ENCODE measurements at places on chromosomes 3 and 15. TPM values are rescaled to one million over a fixed set of nuclear protein-coding genes. Genes with fewer than 3 reads are reported as not detected.

GRCh38 chr15:25655207-25655948, 207.7 kb downstream of the ATP10A start:
- DNase-seq, result no peak
- H3K27me3 ChIP-seq, result no peaks in the 10 kb centered on the region
- H3K4me3 ChIP-seq, result no peak overlapping the region
- no peaks in the 10 kb centered on the region for H3K4me1 ChIP-seq
- H3K36me3 ChIP-seq, result no peaks in the 10 kb centered on the region
- no peak overlapping the region for H3K27ac ChIP-seq

NR2E3 gene
- total RNA-seq, result not detected

GRCh38 chr3:14609506-14609905, 42.1 kb upstream of the CCDC174 start:
- no peaks in the 10 kb centered on the region for H3K36me3 ChIP-seq
- no peak for DNase-seq
- H3K4me3 ChIP-seq, result no peak overlapping the region
- peaks cover 5% of the 10 kb centered on the region for H3K27me3 ChIP-seq
- no peaks in the 10 kb centered on the region for H3K4me1 ChIP-seq
- H3K27ac ChIP-seq, result no peak overlapping the region

DNA sequence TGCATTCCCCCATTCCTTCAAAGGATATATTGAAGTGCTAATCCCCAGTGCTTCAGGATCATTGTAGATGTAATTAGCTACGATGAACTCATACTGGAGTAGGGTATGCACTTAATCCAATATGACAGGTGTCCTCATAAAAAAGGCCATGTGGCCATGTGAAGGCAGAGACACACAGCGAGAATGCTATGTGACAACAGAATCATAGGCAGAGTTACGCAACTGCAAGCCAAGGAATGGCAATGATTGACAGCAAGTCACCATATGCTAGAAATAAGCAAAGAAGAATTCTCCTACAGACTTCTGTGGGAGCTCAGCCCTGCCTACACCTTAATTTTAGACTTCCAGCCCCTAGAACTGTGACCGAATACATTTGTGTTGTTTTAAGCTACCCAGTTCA, 875.6 kb upstream of the ROBO1 start:
- H3K36me3 ChIP-seq, result no peaks in the 10 kb centered on the region
- no peaks in the 10 kb centered on the region for H3K27me3 ChIP-seq
- H3K4me3 ChIP-seq, result no peak overlapping the region
- no peak overlapping the region for H3K27ac ChIP-seq
- DNase-seq, result no peak
- no peaks in the 10 kb centered on the region for H3K4me1 ChIP-seq

PLSCR5 gene
- total RNA-seq, result not detected

GOLGA8O gene
- total RNA-seq, result 72.6 TPM

HRH1 gene
- not detected for total RNA-seq

CERS3 gene
- total RNA-seq, result 0.48 TPM

DNA sequence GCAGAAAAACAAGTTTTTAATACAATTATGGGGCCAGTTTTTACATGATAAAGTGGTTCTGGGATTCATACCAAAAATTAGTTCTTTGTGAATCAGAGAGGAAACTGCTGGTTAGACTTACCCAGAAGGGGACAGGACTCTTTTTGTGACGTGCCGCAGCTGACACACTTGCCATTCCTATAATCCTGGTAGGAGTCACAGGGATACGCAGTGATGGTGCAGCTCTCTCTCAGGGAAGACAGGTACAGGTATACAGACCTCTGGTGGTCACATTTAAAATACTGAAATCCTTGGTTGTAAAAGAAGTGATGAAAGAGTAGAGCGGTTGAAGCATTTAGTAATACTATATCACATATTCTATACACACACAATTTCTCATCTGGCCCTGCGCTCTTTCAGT, 20.2 kb upstream of the TMEM41A start:
- no peak for DNase-seq
- H3K4me1 ChIP-seq, result no peaks in the 10 kb centered on the region

DNA sequence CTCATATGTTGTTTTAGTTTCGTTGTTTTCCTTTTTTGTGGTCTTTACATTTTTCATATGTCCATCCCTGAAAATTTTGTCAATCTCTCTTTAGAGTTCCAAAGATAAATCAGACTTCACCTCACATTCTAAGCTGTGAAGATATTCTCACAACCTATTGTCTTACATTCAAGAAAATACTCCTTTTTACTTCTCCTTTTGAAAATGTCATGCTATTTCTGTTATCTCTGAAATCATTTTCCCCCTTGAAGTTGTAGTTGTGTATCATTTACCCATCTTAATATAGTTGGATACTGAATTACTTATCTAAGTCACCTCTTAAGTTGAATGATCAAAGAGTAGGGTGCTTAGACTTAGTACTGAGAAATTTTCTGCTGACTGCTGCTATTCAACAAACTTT, 74.3 kb downstream of the DCUN1D1 start:
- DNase-seq, result no peak
- H3K27ac ChIP-seq, result no peak overlapping the region
- peaks cover 2% of the 10 kb centered on the region for H3K4me1 ChIP-seq
- H3K4me3 ChIP-seq, result no peak overlapping the region

GRCh38 chr3:183560607-183561006, 5.1 kb upstream of the KLHL6 start:
- DNase-seq, result peak; percentile 60
- no peak overlapping the region for H3K4me3 ChIP-seq
- no peaks in the 10 kb centered on the region for H3K27me3 ChIP-seq
- H3K27ac ChIP-seq, result no peak overlapping the region
- no peaks in the 10 kb centered on the region for H3K36me3 ChIP-seq
- peaks cover 11% of the 10 kb centered on the region for H3K4me1 ChIP-seq

DNA sequence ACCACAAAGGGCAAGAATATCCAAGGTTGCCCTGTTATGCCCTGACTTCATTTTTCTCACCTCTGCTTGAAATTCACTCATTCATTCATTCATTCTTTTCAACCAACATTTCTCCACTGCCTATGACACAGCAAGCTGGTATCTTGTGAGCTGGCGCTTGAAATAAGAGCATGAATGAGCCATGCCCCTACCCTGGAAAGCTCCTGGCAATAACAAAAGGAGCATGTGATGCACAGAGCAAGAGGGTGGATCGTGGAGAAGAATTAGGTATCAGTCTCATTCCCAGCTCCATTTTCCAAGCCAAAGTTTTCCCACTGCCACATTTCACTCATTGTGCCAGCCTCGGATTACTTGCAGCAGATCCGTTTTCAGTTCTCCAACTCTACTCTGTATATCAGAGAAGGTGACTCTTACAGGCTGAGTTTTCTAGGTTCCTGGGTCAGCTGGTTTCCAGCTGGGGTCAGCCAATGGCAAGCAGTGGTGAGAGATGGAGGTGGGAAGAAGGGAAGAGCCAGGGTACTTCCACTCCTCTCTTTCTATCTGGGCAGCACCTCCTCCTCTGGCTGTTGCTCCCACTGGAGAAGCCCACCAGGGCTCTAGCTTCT, 144.8 kb downstream of the SUCLG2 start:
- no peak overlapping the region for H3K4me3 ChIP-seq
- H3K36me3 ChIP-seq, result peaks cover 11% of the 10 kb centered on the region
- no peaks in the 10 kb centered on the region for H3K27me3 ChIP-seq
- H3K4me1 ChIP-seq, result no peaks in the 10 kb centered on the region

MESP1 gene
- 2.5 TPM for total RNA-seq

DNA sequence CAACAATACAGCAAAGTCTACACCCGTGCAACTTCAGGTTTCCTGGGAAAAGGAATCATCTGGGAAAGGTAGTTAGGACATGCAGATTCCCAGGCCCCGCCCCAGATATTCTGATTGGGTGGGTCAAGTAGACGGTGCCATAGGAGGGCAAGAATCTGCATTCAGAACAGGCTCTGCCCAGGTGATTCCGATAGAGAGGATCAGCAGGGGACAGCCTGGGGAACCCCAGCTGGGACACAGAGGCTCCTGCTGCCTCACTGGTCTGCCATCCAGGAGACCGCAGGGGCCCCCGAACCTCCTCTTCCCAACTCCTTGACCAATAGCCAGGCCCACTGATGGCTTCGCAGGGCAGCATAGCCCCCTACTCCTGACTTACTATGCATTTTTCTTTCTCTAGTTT, 243.4 kb downstream of the VPS13C start:
- H3K36me3 ChIP-seq, result no peaks in the 10 kb centered on the region
- no peaks in the 10 kb centered on the region for H3K4me1 ChIP-seq
- DNase-seq, result no peak
- no peaks in the 10 kb centered on the region for H3K27me3 ChIP-seq
- H3K4me3 ChIP-seq, result no peak overlapping the region

DNA sequence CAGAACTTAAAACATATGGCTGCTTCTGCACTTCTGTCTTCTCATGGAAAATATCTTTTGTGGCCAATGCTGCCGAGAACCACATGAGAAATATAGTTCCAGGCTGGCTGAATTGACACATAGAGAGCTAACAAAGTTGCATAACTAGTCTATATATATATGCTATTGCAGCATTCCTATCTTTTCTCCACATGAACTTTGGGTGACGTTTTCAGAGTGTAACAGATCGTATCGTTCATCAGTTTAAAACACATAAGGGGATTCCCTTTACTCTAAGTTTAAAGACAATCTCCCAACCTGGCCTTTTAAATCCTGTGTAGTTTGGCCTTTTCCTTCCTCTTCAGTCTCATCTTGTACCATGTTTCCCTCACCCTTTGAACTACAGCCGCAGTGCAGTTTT, 394.2 kb upstream of the CBLB start:
- H3K4me3 ChIP-seq, result no peak overlapping the region
- DNase-seq, result no peak
- H3K27ac ChIP-seq, result no peak overlapping the region
- no peaks in the 10 kb centered on the region for H3K27me3 ChIP-seq

DNA sequence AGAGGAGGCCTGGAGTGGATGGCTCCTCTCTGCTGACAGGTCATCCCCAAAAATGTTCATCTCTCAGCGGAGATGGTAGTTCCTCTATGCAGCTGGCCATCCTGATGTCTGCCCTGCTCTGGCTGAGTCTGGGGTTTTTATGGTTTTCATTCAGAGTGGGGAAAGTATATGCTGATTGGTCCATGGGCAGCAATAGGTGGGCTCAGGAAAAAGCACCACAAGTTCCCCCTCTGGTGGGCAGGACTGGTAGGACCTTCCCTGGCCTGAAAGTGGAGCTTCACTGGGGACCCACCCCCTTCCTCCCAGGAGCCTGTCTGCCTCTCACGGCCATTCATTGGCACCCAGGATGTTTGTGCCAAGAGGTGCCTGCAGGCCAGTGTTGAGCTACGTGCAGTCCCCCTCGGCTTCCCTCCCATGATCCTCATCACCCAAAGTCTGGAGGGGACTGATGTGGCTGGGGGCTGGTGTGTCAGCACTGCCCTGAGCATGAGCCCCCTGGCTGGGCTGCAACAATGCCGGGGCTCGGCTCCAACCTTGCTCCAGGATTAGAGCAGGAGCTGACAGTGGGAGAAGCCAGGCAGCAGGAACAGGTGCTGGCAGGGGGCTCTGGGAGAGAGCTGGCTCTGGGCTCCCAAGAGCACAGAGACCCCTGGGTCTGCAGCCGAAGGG, 13.1 kb upstream of the BLOC1S6 start:
- no peaks in the 10 kb centered on the region for H3K36me3 ChIP-seq
- no peak overlapping the region for H3K4me3 ChIP-seq
- no peaks in the 10 kb centered on the region for H3K27me3 ChIP-seq
- no peak overlapping the region for H3K27ac ChIP-seq

- no peak overlapping the region for H3K27ac ChIP-seq
- H3K4me1 ChIP-seq, result no peaks in the 10 kb centered on the region
- peaks cover 2% of the 10 kb centered on the region for H3K36me3 ChIP-seq
- no peaks in the 10 kb centered on the region for H3K27me3 ChIP-seq
- no peak overlapping the region for H3K4me3 ChIP-seq
Measured at GRCh38 chr3:17546500-17547255, 195.8 kb downstream of the TBC1D5 start.

GRCh38 chr3:103006526-103007183, 571.8 kb downstream of the ZPLD1 start:
- no peaks in the 10 kb centered on the region for H3K27me3 ChIP-seq
- no peak overlapping the region for H3K4me3 ChIP-seq

GRCh38 chr15:83545804-83546511, 98.8 kb downstream of the SH3GL3 start:
- H3K27me3 ChIP-seq, result no peaks in the 10 kb centered on the region
- H3K36me3 ChIP-seq, result no peaks in the 10 kb centered on the region
- no peak for DNase-seq
- no peak overlapping the region for H3K4me3 ChIP-seq
- no peak overlapping the region for H3K27ac ChIP-seq

- H3K27me3 ChIP-seq, result no peaks in the 10 kb centered on the region
- DNase-seq, result no peak
- no peaks in the 10 kb centered on the region for H3K36me3 ChIP-seq
- no peak overlapping the region for H3K27ac ChIP-seq
- H3K4me3 ChIP-seq, result no peak overlapping the region
Measured at GRCh38 chr15:81449836-81450474, 75.9 kb upstream of the TMC3 start.

- H3K36me3 ChIP-seq, result peaks cover 39% of the 10 kb centered on the region
- DNase-seq, result no peak
- no peaks in the 10 kb centered on the region for H3K27me3 ChIP-seq
- H3K4me1 ChIP-seq, result no peaks in the 10 kb centered on the region
Measured at GRCh38 chr3:33419948-33420347, 20.3 kb downstream of the UBP1 start.

- no peak overlapping the region for H3K4me3 ChIP-seq
- no peaks in the 10 kb centered on the region for H3K36me3 ChIP-seq
- H3K27ac ChIP-seq, result no peak overlapping the region
Measured at GRCh38 chr3:143511174-143511879, 336.9 kb downstream of the SLC9A9 start.

DNA sequence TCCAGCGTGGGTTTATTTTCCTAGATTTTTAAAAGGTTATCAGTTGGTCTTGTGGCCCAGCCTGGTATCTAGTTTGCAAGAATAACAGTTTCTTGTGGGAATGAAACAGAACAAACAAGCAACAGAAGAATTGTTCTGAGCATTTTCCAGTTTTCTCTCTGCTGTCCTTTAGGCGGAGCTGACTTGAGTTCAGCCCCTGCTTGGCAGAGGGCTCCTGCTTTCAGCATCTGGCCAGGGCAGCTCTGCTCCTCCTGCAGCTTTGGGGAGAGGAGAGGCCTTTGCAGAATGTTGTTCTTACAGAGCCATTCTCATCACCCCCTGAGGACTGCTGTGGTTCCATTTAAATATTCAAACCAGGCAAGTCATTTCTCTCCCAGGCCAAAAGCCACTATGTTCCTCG, 117.7 kb downstream of the ALDH1A2 start:
- H3K36me3 ChIP-seq, result no peaks in the 10 kb centered on the region
- H3K27ac ChIP-seq, result no peak overlapping the region
- H3K4me1 ChIP-seq, result no peaks in the 10 kb centered on the region
- H3K4me3 ChIP-seq, result no peak overlapping the region

GRCh38 chr3:52092891-52093290, 36.5 kb upstream of the DUSP7 start:
- H3K36me3 ChIP-seq, result no peaks in the 10 kb centered on the region
- H3K27ac ChIP-seq, result no peak overlapping the region
- no peak overlapping the region for H3K4me3 ChIP-seq
- peaks cover 9% of the 10 kb centered on the region for H3K4me1 ChIP-seq

- no peak overlapping the region for H3K27ac ChIP-seq
- DNase-seq, result no peak
- no peaks in the 10 kb centered on the region for H3K36me3 ChIP-seq
- H3K27me3 ChIP-seq, result no peaks in the 10 kb centered on the region
- no peaks in the 10 kb centered on the region for H3K4me1 ChIP-seq
Measured at GRCh38 chr3:184662187-184662586, 49.7 kb downstream of the MAGEF1 start.
